ENCODE measurements at places on chromosomes 4 and X.

DNA sequence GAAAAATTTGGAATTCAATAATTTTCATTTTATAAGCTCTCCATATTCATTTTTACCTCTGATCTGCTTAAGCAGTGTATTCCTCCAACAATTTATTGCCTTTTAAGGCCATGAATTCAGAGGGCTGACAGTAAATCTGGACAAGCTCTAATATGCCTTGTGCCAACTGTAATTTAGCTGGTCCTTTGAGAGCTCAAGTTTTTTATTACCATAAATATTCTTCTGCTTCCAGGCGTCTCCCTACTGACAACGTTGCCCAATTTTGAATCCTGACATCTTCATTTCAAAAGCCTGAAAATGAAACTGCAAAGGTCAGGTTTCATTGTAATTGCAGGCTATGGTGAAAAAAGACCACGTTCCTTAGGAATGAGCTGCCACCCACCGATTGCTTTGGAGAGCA is 95.8 kb upstream of the GEMIN8 start:
- DNase-seq, result no peak

DNA sequence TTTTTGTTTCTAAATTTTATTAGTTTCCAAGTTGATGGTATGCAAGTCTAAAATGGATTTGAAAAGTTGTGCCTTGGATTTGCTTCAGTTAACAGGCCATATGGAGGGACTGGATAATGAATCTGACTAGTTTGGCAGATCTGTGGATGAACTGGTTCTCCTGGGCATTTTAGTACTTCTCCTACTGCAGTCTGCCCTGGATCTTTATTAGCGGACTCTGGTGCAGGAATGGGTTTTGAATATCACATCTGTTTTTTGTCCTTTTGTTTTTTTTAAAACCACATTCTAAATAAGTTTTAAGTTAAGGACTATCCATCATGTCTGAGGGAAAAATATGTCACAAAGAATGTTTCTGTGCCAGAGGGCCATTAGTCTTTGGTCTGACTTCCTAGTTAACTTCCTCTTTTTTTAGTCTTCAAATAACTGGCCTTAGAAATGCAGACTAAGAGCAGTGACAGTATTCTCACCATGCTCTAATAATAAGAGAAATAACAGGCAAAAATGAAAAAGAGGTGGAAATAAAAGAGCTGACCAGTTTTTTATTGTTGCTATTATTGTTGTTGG is 13.9 kb upstream of the DCK start:
- DNase-seq, result no peak

DNA sequence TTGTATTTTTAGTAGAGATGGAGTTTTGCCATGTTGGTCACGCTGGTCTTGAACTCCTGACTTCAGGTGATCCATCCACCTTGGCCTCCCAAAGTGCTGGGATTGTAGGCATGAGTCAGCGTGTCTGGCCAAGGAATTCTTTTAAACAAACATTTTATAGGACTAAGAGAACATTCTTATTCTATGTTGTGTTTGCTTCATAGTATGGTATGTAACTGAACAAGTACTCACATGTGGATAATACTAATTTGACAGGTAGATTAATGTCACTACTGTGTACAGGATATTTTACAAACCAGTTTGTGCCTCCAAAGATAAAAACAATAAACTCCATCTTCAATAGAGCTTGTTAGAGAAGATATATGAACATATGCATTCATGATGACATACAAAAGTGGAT is 1353.4 kb downstream of the PCDH7 start:
- no peak for DNase-seq

DNA sequence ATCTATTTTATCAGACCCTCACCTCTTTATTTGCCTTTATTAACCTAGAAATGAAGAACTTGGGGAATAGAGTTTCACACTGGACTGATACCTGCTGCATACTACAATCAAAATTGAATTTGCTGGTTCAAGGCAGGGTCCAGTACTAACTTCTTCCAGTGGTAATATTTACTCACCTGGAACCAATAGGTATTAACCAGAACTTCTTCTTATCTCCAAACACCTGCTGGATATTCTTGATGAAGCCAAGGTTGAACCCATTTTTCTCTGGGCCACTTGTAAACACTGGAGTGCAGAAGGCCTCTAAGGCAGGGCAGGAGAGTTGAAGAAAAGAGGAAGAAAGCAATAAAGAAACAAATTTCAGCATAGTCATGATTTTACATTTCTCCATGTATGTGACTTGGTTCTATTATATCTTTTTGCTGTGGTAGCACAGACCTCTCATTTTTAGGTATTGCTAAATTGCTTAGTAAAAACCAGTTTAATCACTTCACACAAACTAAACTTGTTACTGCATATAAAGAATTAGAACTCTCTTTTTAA is 101.1 kb downstream of the ZDHHC15 start:
- no peak for DNase-seq

DNA sequence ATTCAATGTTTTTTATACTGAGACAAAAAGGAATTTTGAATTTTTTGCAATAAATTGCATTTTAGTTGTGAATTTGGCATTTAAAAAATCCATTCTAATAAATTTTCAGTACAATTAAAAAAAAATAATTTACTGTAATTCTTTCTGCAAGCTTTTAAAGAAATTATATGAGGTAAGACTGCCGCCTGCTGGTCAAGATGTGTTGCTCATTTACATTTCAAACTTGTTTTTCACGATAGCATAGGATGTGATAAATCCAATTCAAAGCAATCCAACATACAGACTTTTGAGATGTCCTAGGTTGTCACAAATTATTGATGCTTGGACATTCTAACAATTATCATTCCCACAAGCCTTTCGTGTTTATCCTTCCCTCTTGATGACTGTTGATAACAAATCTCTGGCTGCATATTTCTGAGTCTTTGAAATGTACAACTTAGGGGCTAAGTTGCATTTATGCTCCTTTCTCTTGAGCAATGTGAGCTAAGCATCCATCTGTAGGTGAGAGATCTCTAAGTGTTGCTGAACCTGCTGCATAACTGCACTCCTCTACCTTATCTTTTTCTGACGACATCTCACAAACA is 21.7 kb upstream of the MFAP3L start:
- DNase-seq, result peak; percentile 63

- DNase-seq, result peak; percentile 96
These were observed 132.2 kb upstream of the KIT start for GRCh38 chr4:54525602-54526001.

DNA sequence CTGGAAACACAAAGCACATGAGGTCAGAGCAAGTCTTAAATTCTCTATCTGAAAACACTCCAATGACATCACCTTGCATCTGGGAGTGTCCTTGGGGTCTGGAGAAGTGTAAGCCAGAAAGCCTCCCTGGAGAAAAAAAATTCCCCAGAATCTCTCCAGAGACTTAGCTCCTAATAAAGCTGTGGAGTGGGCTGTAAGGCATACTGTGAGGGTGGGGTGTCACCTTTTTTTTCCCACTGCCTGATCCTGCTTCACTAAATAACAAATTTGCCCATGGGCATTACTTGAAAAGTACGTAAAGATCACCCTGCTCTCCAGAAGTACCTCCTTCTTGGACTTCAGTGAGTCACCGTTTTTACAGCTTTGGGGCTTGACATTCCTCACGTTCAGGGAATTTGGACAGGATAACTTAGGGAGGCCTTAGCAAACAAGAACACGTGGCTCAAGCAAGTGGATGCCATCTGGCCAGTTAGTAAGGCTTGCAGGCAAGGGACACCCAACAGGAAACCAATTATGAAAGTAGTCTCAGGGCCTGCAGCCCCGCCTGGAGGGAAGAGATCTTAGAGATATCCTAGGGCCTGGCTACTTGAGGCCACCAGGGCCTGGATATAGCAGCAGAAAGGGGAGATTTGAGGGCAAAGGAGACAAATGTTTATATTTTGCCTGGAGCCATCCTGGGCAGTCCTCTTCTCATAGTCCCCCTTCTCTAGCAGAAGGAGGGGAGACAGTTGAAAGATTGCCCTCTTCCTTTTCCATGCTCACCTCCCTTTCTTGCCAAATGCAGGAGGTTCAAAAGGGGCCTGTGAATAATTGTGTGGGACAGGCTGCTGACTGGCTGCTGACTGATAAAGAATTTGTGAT is 60.1 kb upstream of the PLAC1 start:
- DNase-seq, result peak; percentile 96

GRCh38 chrX:38879631-38880220 is 78.5 kb downstream of the MID1IP1 start:
- no peak for DNase-seq

DNA sequence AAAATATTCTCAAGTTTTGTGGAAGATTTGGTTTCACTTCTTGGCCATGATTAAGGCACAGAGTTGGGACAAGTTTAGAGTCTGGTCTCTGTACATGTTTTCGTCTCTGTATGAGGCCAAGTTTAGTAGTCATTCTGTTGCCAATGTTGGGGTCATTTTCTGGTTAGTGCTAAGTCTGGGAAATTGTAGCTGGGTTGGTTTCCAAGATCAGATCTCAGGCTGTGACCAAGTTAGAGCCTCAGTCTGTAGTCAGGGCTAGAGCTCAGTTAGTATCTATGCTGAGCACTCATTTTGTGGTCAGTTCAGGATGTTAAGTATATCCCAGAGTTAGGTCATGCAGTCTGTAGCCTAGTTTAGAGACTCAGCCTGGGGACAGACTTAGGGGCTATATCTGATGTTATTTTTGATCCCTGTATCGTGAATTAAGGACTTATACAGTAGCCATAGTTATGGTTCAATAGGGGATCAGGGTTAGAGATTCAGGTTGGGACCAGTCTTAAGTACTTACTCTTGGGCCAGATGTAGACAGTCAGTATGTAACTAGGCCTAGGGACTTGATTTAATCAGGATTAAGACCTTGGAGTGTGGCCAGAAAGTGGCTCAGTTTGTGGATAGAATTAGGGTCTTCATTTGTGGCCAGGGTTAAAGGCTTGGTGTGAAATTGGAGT is 6.6 kb upstream of the ENOX2 start:
- DNase-seq, result no peak

- no peak for DNase-seq
These were observed 67.9 kb upstream of the ARX start for GRCh38 chrX:25083661-25084060.

DNA sequence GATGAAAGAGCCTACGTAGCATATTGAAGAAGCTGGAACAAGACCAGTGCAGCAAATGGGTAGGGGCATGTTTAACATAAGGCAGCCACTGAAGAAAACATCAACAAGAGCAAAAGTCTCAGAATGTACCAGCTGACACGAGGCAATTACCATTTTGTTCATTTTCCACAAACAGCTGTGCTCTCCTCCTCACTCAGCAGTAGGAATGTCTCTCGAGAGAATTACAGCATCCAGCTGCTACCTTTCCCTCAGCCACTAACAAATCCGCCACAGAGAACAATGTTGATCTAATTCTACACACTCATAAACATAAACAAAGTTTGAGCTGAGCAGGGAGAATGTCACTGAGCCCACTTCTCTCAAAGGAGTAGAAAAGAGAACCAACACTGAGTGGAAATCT is 68.0 kb downstream of the OPHN1 start:
- no peak for DNase-seq

- DNase-seq, result no peak
These were observed 17.1 kb upstream of the PCDH10 start for GRCh38 chr4:133131829-133132460.

DNA sequence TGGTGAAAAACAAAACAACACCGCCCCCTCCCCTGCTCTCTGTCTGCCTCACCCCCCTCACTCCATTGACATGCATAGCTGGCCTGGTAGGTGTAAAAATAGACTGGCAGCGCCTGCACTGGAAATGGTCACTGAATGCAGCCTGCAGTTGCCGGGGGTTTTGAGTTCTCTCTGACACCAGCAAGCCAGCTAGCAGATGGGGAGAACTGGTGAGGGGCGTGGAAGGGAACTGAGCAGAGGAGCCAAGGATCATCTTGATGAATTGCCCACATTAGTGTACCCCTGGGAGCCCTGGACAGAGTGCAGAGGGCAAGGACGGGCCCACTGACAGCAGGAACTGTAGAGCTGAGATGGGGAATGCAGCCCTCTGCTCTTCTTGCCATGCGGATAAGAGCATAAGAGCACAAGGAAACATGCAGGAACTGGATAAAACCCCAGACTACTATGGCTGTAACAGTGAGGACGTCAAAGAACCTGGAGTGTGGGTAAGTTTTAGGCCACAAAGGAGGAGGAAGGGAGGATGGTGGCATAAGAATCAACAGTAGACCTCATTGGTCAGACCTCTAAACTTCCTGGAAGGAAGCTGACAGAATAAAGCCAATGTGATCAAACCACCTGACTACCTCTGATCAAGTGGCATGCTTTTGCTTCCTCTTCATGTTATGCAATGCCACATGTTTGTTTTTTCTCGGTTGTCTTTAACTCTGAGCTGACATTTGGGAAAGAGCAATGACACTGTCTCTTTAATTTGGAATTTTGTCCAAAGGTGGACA is 96.3 kb downstream of the ANK2 start:
- DNase-seq, result no peak

All from fibroblast of skin of right quadriceps (primary cell).